ENCODE measurements at places on chromosomes 7 and 10.
A peak's percentile ranks its signal among the peaks of the same experiment; 100 is the strongest.

DNA sequence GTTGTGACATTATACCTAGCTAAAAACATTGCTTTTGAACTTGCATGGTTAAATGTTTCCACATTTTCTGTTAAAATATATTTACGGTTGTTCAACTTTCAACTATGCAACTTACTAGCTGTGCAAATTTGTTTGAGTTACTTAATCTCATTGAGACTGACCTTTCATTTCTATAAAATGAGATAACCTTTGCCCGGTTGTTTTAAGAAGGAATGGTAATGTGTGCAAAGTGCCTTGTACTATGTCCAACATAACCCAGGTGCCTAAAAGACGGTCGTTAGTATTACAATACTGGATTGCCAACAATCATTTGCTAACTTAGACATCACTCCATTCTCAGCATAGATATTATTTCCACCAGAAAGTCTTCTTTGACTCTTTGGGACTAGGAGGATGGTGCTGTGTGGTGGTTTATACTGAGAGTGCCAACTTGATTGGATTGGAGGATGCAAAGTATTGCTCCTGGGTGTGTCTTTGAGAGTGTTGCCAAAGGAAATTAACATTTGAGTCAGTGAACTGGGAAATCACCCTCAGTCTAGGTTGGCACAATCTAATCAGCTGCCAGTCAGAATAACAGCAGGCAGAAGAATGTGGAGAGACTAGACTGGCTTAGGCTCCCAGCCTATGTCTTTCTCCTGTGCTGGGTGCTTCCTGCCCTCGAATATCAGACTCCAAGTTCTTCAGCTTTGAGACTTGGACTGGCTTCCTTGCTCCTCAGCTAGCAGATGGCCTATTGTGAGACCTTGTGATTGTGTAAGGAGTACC lies 85.2 kb upstream of the PDSS1 start:
- DNase-seq = no peak

DNA sequence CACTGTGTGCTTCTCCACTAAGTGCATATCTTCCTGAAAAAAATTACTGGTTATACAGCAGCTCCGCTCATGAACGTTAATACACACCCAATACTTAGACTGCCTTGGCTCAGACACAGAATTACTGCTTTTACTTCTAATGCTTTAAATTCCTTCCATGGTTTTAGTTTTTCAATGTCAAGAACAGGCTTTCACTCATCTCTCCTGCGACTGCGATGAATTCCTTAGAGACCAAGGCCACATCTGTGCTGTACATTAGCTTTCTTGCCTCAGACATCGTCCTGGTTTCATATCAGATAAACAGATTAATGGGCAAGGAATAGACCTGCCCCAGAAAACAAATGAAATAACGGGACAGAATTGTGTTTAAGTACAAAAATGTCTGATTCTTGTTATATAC lies 120.2 kb downstream of the CYP26A1 start:
- DNase-seq = no peak

DNA sequence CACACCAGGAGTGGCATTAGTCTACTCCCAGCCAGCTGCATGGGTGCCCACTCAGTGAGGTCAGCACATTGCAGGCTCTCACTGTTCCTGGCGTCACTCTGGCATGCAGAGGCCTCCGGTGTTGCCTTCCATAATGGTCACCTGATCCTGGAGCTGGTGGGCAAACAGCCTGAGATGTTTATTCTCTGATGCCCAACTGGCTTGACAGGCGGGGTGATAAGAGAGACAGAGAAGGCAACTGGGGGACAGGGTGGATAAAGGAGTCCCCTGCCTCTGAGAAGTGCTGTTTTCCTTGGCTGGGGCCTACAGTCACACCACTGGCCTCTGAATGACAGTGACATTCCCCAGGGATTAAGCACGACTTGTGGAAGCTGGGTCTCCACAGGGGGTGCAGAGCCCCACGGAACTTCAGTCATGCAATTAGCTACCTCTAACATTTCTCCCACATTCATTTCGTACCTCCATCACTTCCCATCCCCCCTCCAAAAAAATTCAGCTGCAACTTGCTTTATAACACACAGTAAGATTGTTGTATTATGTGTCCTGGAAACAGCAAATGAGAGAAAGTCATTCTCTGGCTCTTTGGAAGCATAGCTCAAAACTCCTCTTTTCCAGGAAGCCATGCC lies 7.1 kb upstream of the RBM20 start:
- no peak for DNase-seq

DNA sequence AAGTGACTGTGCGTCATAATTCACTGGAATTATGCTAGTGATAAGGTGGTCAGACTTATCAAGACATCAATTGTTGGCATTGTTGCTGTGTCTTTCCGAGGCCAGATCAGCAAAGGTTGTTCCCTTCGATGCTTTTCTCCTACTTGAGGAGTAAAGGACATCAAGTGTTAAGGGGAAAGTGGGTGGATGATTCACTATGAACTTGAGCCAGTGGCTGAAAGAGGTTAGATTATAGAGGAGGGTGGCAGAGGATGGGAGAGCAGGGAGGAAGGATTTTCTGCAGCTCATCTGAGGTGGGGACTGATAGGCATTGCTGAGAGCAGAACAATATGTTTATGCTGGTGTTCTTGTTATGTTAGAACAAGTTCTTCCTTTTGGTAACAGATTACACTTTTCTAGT lies 131.4 kb upstream of the AGR3 start:
- DNase-seq = no peak

GRCh38 chr7:98323597-98324322 lies 42.3 kb downstream of the BRI3 start:
- DNase-seq = no peak

- DNase-seq = no peak
Measured at GRCh38 chr10:44477046-44477425, 92.1 kb upstream of the CXCL12 start.

- no peak for DNase-seq
Measured at GRCh38 chr7:37318541-37318940, 130.1 kb downstream of the ELMO1 start.

DNA sequence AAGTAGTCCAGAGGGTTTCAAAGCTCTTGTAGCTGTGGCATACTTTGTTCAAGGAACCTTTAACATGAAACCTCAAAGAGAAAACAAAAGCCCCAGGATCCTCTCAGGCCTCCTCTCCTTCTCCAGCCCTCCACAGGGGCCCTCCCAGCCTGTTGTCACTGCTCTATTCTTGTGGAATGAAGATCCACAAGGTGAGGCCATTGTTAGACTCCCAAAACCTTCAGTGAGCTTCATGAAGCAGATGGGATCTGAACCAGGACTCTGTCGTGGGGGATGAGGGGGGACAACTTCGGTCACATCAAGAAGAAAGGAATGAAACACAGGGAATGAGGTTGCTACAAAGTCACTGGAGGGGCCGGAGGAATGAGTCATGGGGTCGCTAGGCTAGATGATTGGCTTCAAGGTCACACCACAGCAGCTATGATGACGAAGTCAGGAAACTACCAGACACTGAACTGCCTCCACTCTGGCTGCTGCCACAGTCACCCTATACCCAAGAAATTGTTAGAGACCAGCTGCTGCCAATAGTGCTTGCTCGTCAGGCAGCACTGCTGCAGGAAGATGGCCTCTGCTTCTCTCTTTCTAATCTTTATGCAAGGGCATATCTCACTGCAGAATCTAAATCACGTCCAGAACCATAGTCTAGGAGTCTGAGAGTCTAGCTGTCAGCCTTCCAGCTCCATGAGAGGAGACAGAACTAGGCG lies 208.8 kb downstream of the HIBADH start:
- peak; percentile 83 for DNase-seq

DNA sequence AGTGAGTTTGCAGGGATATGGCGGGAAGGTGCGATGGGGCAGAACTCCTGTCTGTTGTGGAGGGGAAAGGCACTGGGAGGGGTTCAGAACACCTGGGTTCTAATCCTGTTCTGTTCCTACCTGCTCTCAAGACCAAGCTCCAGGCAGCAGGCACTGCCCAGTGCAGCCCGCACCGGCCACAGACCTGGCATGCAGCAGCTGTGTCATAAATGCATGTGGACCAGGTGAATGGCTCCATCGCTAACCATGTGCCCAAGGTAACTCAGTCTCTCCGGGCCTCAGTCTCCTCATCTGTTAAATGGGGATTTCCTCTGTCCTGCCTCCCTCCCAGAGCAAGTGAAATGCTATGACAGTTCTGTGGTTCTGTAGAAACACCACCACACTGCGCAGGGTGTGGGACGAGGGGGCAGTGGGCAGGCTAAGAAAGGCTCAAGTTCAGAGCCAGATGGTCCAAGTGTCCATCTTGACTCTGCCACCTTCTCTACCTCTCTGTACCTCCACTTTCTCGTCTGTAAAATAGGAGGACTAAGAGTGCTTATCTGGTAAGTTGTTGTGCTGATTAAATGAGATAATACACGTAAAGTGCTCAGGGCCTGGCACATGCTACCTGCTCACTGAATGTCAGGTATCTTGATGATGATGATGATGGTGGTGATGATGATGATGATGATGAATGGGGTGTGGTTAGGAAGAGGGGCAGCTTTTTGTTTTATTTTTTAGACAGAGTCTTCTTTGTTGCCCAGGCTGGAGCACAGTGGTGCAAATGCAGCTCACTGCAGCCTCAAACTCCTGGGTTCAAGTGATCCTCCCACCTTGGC lies 22.9 kb downstream of the ATP6V1F start:
- DNase-seq = no peak

GRCh38 chr7:23264916-23265458 lies 18.4 kb downstream of the GPNMB start:
- no peak for DNase-seq

DNA sequence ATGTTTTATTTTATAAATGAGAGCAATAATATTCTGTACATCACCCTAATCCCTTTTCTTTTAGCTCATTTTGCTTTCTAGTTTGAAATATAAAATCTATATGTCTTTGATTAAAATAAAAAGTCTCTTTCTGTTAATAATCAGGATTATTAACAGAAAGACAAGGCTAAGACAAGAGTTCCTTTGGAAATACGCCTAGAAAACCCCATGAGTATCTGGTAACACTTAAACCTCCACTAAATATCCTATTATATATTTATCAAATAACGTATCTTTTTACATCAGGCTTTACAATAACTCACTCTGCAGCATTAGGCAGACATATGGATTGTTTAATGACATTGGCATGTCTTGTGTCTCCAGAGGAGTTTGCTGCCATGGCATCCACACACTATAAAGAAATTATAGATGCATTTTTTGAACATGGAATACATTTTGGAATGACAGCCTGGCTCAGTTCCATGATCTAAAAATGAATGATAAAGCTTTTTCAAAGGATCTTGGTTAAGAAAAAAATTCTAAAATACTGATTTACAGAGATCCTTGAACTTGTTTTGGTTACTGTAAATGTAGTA lies 98.7 kb downstream of the TMEM26 start:
- DNase-seq = no peak

- DNase-seq = no peak
Measured at GRCh38 chr10:73556855-73557254, 34.3 kb downstream of the USP54 start.

DNA sequence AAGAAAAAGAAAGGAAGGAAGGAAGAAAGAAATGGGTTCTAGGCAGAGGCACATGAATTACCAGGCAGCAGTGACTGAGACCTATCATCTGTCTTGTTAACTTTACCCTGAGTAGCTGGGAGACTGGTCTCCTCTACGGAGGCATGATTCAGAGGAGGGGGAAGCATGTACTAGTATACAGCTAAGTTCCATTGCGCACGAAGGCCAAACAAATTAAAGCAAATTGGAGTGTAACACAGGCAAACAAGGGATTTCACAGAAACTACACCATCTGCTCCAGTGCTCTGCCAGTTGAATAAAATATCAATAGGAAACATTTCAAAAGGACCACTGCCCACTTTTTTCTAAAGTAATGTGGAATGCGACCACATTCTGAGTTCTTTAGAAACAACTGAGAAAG lies 65.9 kb upstream of the RSU1 start:
- DNase-seq = no peak

DNA sequence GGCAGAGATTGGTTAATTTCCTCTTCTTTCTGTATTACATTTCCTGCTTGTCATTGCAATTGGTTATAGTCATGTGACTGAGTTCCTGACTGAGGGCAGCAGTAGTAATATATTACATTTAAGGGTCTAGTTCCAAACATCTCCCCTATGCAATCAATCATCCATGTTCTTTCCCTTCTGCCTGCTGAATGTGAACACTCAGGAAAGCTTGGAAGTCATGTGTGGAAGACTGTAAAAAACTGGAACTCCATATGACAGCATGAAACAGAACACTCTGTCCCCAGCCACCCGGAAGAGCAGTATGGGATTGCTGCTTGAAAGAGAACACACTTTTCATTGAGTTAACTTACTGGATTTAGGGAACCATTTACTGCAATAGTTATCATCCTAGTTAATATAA lies 459.7 kb upstream of the SEMA3A start:
- no peak for DNase-seq

- DNase-seq = no peak
Measured at GRCh38 chr10:46311501-46311951, 24.7 kb downstream of the ANTXRL start.

GRCh38 chr7:74462707-74463100 lies 9.0 kb downstream of the GTF2IRD1 start:
- DNase-seq = no peak

- DNase-seq = peak; percentile 100
Measured at GRCh38 chr7:44123190-44124003, at the start of gene POLD2. TSS of gene POLD2 (minus strand) at chr7:44123548. CDS start at chr7:44122053, 1,495 bp downstream.

- DNase-seq = peak; percentile 28
Measured at GRCh38 chr10:99520040-99520846, 12.5 kb upstream of the NKX2-3 start.

DNA sequence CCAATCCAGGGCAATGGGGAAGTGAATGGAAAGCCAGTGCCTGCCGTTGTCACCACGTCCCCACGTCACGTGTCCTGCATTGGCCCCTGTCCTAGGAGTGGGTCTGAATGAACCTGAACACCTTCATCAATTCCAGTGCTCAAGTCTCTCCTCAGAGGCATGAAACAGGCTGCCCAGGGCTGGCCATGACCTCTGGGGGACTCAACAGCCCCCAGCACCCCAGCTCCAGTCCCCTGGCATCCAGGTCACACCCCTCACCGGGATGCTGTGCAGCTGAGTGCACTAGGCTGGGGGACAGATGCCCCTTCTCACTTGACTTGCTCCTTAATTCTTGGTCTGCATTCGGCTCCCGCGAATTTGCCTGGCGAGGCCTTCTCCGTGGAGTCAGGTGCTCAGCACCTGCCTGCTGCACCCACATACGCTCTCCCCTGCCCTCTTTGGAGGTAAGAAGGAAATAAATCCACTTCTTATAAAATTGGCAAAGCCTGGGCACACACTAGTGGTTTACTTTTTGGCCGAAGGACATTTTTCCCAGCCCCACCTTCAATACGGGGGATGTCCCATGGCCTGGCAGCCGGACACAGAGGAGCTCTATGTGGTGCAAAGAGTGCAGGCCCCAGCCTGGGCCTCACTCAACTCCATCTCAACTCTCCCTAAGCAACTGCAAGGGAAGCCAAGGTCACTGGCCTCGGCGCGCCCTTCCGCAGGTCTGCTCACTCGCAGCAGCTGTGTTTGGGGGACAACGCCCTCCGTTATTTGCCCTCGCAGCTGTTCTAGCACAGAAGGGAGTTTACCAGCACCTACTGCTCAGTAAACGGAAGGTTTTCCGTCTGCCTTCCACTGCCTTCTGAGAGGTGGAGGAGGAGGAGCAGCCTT lies 77.6 kb upstream of the SHH start:
- no peak for DNase-seq

- DNase-seq = no peak
Measured at GRCh38 chr7:8627325-8627724, 193.9 kb downstream of the NXPH1 start.

Data from Daoy (cell line).